ENCODE measurements at places on chromosomes 2 and 18.
A peak's percentile ranks its signal among the peaks of the same experiment; 100 is the strongest.

DNA sequence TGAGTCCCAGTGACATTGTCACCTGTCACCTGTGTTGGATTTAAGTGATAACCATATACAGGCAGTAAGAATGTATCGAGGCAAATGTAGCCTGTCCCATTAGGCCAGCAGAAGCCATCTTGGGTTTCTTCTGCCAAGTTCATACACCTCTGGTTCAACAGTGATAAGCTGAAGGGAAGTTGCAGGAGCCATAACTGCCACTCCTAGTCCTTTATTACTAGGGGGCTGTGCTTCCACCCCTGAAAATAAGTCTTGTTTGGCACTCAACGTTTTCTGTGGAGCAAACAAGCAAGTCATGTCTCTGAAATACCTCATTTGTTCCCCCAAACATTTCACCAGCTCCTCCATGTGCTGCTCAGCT lies 58.1 kb upstream of the ALPP start:
- no peak for DNase-seq

DNA sequence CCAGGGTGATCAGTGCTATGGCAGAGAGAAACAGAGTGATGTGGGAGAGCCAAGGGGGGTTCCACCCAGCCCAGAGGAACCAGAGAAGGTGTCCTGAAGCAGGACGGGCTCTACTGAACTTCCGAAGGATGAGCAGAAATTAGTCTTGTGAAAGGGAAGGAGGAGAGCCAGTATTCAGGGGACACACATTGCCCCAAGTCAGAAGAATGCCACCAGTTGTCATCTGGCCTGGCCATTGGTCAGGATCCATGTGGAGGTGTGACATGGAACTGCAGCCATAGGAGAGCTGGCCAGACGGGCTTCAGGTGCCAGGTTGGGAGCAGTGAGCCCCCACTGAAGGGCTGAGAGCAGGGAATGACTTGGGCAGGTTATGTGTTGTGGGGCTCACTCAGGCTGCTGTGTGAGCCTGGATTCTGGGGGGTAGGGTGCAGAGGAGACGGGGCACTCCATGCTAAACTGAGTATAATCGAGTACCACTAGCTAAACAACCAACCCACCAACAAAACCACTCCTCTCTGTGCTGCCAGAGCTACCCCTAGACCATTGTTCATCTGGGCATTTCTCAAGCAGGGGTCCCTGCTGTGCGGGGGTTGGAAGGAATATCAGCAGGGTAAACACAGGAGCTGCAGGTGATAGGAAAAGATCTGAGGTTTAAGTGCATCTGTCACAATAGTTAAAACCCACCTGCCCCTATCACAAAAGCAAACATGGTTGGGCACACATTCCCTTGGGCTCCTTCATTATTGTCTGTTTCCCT lies 25.3 kb downstream of the MARCO start:
- no peak for DNase-seq

DNA sequence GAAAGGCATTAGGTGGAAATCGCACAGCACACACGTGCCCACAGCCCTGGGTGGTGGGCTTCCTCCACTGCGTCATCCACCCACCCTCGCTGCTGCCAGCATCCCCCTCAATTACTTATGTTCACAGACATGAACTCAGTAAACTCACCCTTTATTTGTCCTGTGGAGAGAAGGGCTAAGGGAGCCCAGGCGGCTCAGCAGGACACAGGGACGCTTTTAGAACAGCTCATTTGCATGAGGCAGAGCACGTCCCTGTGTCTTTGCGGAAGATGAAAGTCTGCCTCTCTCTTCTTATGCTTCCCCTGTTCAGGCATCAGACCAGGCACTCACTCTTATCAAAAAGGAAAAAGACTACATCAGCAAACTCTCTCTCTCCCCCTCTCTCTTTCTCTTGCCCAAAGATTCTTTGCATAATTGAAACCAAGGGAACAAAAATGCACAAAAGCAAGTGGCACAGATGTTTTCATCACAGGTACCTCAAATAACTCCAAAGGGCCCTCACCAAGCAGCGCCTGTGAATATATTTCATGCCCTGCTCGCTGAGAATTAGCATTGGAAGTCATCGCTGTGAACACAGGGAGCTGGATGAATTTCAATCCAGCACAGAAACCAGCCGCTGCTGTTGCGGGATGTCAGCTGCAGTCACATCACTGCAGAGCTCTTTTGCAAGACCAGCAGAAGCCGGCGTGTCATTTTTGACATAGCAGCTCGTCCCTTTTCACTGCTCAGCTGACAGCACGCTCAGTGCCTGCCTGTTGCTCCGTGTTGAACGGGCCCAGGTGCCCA lies 376.3 kb upstream of the MYT1L start:
- no peak for DNase-seq

GRCh38 chr2:191995285-191995684 lies 148.4 kb upstream of the CAVIN2 start:
- no peak for DNase-seq

DNA sequence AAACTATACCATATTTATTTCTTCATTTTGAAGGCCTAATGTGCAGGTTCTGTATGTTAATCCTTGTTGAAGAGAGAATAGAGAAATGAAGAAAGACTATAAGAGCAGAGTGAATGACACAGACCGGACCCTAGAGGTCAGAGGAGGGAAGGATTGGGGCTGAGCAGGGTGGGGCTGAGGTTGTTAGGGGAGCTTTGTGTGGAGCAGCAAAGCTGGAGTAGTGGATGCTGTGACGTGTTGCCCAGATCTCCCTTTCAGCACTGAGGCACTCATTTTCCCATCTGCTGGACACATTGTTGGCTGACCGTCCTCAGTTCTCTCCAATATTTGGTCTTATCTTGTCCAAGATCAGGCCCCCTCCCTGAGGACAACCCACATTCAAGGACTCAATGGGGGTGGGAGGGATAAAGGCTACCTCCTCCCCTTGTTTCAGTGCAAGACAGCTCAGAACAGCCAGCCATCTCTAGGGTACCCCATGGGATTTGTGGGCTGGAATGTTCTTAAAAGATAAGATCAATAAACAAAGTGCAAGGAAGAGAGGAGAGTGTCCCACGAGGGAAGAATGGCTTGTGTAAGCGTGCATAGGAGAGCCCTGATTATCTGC lies 143.6 kb downstream of the TDRD15 start:
- DNase-seq = no peak

GRCh38 chr2:132760971-132761370 lies 91.0 kb upstream of the LYPD1 start:
- no peak for DNase-seq

DNA sequence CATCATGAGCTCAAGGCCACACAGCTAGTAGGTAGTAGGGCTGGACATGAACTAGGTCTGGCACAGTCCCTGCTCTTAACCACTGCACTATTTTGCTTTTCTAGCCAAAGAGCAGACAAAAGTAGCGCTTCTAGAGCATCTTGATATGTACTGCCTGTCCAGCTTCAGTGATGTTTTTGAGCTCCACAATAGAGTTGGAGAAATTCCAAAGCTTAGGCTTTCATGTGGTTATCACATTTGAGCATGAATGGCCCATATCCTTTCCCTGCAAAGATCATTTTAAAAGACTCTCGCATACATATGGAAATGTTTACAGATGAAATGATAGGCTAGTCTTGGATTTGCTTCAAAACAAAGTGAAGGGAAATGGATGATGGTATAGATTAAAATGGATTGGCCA lies 128.7 kb downstream of the MAP3K20 start:
- no peak for DNase-seq

GRCh38 chr2:206718296-206718695 lies at the start of gene DYTN:
DYTN (minus strand) TSS chr2:206718396; CDS start chr2:206718279, 117 bp downstream.
- DNase-seq = no peak

- no peak for DNase-seq
These were observed 79.3 kb upstream of the TGFA start for GRCh38 chr2:70632966-70633365.

GRCh38 chr2:139079311-139079710 lies 299.1 kb upstream of the NXPH2 start:
- DNase-seq = no peak

- no peak for DNase-seq
These were observed 59.5 kb downstream of the MFSD6 start for GRCh38 chr2:190467575-190468083.

GRCh38 chr2:118223511-118223991 lies 135.3 kb downstream of the INSIG2 start:
- DNase-seq = peak; percentile 6

- no peak for DNase-seq
These were observed 20.0 kb downstream of the ACVR1 start for GRCh38 chr2:157856187-157856515.

DNA sequence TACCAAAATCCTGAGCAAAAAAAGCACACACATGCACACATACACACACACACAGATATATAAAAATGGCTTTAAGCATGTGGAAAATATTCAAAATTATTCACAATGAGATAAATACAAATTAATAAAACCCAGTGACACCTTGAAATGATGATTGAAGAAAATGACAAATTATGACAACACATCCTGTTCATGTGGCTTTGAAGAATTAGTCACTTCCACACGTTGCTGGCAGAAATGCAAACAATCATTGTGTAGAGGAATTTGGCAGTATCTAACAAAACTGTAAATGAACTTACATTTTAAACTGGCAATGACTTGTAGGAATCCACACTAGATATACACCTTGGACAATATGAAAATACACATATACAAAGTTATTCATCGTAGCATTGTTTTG lies 95.8 kb upstream of the RGPD4 start:
- DNase-seq = no peak

GRCh38 chr2:48668992-48669391 lies 51.3 kb downstream of the GTF2A1L start:
- DNase-seq = no peak

DNA sequence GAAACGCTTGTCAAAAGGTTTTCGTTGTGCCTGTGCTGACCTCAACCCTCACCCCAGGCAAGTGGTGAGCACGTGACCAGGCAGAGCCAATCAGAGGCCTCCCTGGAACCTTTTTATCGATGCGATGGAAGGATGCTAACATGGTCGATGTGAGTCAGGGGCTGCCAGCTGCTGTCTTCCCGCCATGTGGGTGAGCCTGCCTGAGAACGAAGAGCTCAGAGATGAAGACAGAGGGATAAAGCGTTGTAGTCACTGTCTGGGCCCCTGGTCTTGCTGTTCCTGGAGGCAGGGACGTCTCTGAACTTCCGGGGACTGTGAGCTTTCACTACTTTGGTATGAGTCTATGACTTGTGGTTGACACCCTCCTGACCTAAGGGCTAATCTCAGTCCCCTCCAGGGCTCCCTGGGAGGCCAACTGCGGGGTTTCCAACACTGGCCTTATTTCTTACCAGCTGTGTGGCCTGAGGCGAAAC lies 18.6 kb downstream of the DNMT3A start:
- peak; percentile 65 for DNase-seq

DNA sequence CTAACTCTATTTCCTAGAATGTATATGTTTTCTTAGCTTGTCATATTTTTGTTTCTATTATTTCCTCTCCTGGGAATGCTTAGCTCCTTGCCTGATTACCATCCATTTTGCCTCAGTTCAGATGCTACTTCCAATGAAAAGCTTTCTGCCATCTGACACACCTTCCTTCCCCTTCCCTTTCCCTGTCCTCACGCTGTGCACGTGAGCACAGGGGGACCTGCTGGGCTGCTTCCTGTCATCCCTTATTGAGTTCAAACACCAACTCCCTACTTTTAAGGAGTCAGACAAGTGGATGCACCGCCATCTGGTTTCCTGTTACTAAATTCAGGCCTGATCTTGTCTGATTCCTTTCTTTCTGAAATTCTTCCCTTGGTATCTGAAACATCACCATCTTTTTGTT lies 2.4 kb upstream of the INO80C start:
- DNase-seq = no peak

GRCh38 chr18:35409911-35410310 lies 32.8 kb upstream of the ZNF396 start:
- DNase-seq = no peak

DNA sequence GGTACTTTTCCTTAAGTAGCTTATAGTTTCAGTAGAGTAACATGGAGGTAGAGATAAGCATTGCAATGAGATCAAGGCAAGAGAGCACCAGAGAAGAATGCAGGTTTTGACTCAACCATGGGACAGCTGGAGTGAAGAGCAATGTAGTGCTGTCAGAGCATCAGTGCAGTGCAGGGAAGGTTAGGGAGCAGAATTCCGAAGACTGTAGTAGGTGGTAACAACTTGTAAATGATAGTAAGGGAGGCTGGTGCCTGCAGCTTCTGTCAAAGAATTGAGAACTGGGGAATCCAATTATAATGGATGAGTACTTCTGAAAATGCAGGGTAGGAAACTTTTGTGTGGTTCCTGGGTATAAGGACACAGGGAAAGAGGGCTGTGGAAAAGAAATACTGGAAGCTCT lies 183.2 kb downstream of the KCNS3 start:
- no peak for DNase-seq

- no peak for DNase-seq
These were observed 3.0 kb downstream of the OSR1 start for GRCh38 chr2:19355416-19355821.

DNA sequence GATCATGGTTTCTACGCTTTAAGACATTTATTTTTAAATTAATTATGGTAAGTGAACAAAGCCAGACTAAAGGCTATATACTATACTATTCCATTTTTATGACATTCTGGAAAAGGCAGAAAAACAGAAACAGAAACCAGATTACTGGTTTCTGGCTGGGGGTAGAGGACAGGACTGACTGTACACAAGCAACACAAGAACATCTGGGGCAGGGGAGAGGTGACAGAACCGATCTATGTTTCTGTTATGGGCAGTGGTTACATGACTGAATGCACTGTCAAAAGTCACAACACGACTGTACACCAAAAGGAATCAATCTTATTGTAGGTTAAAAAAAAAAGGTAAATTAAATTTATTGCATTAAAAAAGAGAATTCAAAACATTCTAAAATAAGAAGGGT lies 64.7 kb downstream of the PTPN2 start:
- no peak for DNase-seq

DNA sequence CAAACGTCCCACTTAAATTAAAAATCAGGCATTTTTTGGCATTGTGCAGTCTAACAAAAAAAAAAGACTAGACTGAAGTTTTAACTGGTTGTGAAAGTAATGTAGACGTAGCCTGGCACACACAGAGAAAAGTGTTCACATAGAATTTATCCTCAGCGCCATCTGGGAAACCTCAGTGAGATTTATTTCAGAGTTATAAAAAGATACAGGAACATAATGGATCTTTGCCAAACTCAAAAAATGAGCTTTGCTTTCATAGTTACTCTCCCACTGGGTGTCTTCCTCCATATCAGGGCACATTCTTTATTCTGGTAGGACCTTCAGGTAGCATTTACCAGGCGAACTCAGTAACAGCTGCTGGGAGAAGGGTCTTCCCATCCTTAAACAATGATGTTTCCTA lies 532.4 kb upstream of the SALL3 start:
- DNase-seq = no peak

- DNase-seq = no peak
These were observed 316.7 kb upstream of the CHAC2 start for GRCh38 chr2:53450923-53451322.
